NK-92 treated with Interleukin-12 subunit alpha and Interleukin-12 subunit beta, amount 100 ng/mL, for 24 hours (cell line): ENCODE measurements at places on chromosomes 2 and 18.

DNA sequence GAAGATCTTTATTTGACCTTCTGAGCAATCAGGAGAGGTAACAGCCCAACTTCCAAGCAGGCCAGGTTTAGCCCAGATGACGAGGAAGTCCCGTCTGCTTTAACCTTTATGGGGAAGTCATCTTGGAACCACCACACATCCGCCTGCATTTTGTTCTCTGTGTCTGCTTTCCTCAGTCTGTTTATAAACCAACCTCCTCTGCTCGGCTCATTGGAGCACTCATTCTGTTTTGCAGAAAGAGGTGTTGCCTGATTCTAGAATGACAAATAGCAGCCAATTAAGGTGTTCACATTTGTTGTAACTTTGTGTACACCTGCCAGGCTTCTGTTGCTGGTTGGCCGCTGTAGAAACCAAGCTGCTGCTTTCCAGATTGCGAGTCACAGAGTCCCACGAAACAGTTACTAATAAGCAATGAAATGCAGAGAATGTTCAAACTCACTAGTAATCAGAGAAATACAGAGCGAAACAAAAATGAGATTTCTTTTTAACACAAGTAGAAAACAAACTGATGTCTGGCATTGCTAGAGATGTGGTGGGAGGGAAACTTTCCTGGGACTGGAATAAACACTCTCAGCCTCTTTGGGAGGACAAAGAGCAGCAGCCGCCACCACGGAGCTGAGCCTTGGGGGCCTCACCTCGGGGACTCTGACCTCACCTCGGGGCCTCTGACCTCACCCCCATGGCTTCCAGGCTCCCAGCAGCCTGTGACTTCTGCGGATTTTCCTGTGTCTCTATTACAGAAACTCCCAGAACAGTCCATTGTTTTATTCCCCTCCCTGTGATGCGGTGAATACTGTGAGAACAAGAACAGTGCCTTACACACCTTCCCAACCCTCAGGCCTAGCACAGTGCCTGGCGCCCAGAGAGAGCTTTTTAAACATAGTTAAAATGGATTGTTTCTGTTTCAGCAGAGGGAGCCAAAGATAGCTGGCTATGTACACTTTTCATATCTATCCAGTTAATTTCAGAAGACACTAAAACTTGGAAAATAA, 64.0 kb downstream of the MBP start:
- no peak for DNase-seq

- DNase-seq, result no peak
Measured at GRCh38 chr2:228673876-228674554, 492.5 kb upstream of the SPHKAP start.

GRCh38 chr2:166900700-166901099, 12.4 kb downstream of the XIRP2 start:
- DNase-seq, result no peak

DNA sequence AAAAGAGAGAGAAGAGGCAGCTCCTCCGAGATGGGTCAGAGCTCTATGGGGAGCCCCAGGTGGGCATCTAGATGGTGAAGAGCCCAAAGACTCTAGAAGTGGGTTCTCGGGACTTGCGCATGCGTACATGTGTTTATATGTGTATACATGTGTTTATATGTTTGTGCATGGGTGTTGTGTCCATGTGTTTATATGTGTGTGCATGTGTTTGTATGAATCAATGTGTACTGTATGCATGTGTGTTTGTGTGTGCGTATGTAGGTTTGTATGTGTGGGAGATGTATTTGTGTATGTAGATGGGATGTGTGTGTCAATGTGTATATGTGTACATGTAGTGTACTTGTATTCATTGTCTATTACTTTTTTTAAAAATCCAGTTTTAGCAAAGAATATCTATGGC, 25.6 kb downstream of the DNPEP start:
- DNase-seq, result no peak

DNA sequence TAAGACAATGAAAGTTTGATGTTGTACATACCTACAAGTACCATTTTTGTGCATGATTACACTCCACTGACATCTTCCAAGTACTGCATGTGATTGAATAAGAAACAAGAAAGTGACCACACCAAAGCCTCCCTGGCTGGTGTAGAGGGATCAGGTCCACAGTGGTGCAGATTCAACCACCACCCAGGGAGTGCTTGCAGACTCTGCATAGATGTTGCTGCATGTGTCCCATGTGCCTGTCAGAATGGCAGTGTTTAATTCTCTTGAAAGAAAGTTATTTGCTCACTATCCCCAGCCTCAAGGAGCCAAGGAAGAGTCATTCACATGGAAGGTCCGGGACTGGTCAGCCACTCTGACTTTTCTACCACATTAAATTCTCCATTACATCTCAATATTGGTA, 114.5 kb downstream of the MMADHC start:
- no peak for DNase-seq

DNA sequence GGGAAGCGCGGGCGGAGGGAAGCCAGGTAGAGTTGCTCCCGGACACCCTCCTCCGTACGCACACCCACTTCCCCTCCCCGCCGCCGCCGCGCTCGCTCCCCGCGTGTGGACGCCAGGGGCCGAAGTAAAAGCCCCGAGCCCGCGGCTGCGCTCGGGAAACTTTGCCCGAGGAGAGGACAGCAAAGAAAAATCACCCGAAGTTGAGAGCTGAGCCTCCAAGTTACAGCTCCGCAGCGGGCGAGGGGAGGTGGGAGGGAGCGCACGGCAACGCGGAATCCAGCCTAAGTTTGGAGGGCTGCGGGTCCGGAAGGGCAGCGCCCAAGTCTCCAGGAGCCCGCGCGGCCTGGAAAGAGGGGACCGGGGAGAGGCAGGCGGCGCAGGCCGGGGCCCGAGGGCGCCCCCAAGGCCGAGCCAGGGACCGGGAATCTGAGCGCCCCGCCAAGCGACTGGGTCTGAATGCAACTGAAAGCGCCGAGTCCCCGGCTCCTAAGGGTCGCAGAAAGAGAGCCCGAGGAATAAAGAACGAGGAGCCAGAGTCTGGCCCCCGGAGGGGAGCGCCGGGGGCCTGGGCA, 706 bp upstream of the BCL11A start:
- DNase-seq, result no peak

DNA sequence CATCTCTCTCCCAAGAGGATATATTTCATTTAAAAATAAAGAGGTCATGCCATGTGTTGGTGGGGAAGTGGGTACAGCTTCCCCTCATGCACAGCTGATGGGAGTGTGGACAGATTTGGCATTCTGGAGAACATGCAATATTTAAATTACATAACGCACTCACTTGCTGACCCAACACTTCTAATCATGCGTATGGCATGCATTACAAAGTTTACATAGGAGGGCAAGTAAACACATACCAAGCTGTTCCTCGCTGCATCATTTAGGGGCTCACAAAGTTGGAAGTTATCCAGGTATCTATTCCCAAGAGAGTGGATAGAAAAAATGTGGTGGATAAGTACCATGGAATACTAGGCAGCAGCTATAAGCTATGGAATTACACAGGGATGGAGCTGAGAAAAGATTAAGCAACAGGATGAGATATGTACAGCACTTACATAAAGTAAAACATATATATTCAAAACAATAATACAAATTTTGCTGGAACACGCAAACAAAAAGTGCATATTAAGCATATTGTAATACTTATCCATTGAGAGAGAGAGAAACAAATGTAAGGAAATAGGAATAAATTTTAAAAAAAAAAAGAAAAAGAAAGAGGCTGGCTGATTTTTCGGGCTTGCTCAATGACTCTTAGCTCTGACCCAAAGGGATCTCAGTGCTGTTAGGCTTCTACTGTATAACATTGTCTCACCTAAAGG, 11.0 kb downstream of the CYP1B1 start:
- DNase-seq, result no peak

GRCh38 chr2:26691881-26692278, 642 bp upstream of the KCNK3 start:
- DNase-seq, result no peak

DNA sequence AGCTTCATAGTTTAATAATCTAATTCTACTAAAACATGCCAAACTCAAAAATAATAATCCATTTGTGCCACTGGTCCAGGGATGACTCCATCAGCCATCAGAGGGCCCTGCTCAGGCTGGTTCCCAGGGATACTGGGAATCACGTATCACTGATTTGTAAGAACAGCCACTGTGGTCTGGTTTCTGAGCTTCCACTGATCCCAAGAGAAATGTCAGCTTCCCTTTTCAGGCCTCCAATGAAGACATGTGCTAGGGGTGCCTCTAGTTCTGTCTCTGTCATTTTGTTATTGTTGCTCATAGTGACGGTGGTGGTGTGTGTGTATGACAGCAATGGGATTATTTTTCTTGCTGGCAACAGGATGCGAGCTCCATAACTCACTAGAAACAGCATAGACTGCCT, 83.2 kb downstream of the CELF4 start:
- no peak for DNase-seq

DNA sequence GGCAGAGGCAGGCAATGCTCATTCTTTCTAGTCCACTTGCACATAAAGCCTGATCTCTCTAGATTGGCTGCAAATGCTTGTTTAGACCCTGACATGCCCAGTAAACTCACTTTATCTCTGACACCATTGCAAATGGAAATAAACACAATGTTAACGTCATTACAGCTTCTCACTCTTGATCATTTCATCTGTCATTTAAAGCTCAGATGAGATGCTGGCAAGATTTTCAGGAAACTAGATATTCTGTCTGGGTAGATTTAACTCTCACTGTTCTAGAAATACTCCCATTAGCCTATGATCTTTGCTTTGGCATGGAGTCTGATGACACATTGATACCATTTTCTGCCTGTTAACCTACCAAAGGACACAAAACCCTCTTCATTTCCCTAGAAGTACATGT, 320.7 kb upstream of the HNRNPA3 start:
- no peak for DNase-seq

DNA sequence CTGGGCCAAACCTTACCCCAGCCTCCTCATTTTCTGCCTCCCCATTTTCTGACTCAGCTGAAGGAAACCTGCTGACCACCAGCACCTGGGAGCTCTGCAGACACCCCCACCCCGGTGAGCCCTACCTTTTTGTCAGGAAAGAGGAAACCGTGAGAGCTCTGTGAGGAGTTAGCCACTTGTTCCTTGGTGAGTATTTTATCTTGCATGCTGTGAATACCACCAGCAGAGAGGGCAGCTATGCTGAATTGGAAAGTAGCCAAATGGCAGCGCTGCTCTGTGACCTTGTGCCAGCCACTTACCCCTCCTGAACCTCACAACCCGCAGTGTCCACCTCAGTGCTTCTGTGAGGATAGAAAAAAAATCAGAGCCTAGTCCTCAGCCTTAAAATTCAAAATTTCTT, 2.5 kb downstream of the MPPE1 start:
- no peak for DNase-seq

GRCh38 chr2:238106698-238107524, 6.8 kb downstream of the ESPNL start:
- DNase-seq, result no peak

DNA sequence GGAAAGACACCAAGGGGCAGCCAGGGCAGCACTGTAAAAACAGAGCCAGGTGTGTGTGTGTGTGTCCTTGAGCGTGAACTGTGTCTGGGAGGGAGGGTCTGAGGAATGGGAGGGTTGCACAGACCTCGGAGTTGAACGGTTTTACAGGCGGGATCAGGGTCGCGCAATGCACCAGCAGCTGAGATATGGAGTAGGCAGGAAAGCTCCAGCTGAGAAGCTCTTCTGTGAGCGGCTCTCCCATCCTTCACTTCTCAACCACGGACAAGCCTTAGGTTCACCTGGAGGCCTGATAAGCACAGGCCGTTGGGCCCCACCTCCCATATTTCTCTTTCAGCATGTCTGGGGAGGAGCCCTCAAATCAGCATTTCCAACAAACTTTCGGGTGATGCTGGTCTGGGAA, 12.1 kb downstream of the SERTAD2 start:
- DNase-seq, result no peak

DNA sequence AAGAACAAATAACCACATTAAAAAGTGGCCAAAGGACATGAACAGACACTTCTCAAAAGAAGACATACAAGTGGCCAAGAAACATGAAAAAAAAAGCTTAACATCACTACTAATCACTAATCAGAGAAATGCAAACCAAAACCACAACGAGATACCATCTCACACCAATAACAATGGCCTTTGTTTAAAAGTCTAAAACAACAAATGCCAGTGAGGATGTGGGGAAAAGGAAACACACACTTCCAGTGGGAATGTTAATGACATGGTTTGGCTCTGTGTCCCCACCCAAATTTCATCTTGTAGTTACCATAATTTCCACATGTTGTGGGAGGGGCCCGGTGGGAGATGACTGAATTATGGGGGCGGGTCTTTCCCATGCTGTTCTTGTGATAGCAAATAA, 147.1 kb downstream of the GALNT1 start:
- DNase-seq, result no peak

GRCh38 chr2:173395567-173396351, 41.1 kb downstream of the CDCA7 start:
- no peak for DNase-seq

- no peak for DNase-seq
Measured at GRCh38 chr2:167504695-167505094, 616.4 kb downstream of the XIRP2 start.
